ENCODE measurements at places on chromosomes 1 and 21.

DNA sequence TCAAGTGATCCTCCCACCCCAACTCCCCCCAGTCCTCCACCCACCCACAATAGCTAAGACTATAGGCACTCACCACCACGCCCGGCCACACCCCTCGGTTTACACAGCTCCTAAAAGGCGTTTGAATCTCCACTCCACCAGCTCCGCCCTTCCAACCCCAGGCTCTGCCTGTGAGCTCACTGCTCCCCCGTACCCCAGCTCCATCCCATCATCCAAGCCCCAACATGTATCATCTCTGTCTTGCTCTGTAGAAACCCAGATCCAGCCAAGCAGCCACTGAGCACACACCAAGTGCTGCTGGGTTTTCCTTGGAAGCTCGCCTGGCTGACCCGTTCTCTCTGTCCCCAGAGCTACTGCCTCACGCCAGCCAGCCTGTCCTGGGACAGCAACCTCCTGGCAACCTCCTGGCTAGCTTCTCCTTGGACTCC lies 12.0 kb upstream of the S100A2 start:
- DNase-seq: no peak

DNA sequence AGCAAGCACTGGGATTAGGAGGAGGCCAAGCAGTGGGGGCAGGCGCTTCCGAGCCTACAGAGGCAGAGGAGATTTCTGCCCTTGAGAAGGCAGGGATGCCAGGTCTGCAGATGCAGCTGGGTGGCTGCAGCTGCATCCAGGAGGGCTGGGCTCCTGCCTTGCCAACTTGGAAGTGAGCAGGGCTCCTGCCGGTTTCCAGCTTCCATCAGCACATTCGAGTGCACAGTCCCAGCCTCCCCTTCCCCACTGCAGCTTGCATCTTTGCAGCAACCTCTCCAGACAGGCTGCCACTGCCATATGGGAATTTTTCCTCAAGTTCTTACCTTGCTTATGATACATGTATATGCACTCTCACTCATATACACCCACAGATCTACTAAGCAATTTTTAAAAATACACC lies 1234.3 kb upstream of the B3GALT2 start:
- DNase-seq: no peak

GRCh38 chr1:94302497-94302896 lies 65.1 kb upstream of the ARHGAP29 start:
- no peak for DNase-seq

DNA sequence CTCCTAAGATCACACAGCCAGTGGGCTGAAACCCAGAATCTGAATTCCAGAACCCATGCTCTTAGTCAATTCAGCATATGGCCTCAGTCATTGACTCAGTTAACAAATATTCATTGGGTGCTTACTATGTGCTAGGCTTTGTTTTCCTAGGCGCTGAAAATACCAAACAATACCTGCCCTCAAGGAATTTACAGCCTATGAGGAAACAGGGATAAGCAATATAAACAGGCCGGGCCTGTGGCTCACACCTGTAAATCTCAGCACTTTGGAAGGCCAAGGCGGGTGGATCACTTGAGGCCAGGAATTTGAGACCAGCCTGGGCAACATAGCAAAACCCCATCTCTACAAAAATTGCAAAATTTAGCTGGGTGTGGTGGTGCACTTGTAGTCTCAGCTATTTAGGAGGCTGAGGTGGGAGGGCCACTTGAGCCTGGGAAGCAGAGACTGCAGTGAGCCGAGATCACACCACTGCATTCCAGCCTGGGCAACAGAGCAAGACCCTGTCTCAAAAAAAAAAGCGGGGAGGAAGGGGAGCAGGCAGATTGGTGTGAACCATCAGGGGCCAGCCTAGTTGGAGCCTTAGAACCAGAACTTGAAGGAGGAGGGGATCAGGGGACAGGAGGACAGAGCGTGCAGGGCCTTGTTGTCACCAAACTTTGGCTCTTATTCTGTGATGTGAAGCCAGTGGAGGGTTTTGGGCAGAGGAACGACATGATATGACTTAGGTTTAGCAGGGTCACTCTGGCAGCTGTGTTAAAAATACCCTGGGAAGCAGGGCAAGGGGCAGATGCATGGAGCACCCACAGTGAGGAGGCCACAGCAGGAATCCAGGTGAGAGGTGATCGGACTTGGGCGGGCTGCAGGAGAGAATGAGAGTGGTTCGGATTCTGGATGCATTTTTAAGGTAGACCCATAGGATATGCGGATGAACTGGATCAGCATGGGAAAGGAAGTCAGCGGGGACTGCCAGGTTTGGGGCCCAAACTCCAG lies 5.8 kb downstream of the TINAGL1 start:
- DNase-seq: no peak

DNA sequence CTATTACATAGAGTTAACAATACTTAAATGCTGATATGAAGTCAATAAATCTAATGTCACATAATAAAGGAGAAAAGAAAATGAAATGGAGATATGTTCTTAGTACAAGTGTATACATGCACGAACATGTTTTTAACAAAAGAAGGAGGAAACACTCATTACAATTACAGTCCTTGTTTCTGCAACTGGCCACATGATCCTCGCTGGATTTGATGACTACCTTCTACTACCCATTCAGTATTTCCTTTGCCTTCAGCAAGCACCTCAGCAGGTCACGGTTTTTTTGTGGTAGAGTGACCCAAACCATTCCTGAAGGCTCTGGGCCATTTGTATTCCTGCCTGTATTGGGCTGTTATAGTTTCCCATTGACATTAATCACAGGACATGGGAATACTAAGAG lies 172.8 kb upstream of the CXADR start:
- no peak for DNase-seq

GRCh38 chr1:57167997-57168396 lies 202.2 kb upstream of the C8B start:
- DNase-seq: no peak

GRCh38 chr1:62142496-62142895 lies 52.2 kb upstream of the L1TD1 start:
- DNase-seq: no peak

- no peak for DNase-seq
Measured at GRCh38 chr1:216028631-216029030, 394.6 kb downstream of the USH2A start.

DNA sequence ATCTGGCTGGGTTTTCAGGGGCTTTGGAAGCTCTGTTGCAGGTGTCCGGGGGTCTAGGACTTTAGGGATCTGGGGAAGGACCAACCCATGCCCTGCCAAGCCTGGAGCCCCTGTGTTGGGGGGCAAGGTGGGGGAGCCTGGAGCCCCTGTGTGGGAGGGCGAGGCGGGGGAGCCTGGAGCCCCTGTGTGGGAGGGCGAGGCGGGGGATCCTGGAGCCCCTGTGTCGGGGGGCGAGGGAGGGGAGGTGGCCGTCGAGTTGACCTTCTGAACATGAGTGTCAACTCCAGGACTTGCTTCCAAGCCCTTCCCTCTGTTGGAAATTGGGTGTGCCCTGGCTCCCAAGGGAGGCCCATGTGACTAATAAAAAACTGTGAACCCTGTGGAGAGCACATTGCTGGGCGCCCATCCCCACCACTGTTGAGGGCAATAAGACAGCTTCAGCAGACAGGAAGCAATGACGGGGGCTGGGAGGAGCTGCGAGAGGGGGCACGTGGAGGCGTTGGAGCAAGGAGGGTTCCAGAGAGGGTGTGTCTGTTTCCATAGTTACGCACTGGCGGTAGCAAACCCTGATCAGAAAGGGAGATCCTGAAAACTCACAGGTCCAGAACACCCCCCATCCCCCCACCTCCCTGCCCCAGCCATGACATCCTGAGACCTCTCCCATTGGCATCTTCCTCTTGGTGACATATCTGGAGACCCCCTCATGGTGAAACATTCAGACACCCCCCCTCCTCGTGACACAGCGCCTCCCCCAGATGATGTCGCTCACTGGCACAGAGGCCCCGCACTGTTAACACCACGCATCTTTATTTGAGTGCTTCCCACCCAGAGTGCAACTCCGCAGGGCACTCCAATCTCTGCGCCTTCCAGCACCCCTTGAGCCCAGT lies 8.4 kb downstream of the MYBPH start:
- DNase-seq: no peak

DNA sequence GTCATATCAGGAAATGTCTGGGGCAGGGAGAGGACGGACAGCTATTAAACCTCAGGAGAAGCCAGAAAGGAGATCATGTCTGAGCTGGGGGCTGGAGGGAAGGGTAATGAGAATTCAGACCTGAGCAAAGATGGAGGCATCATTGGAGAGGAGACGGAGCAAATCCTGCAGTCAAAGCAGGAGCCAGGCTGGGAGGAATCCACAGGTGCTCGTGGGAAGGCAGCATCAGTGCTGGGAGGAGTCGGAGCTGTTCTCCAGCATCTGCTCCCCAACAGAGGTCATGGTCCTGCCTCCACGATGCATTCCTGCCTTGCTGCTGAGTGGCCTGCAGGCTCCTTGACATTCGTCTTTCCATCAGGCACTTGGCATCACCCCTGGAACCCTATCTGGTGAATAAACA lies 148.3 kb upstream of the RAB4A start:
- DNase-seq: no peak

DNA sequence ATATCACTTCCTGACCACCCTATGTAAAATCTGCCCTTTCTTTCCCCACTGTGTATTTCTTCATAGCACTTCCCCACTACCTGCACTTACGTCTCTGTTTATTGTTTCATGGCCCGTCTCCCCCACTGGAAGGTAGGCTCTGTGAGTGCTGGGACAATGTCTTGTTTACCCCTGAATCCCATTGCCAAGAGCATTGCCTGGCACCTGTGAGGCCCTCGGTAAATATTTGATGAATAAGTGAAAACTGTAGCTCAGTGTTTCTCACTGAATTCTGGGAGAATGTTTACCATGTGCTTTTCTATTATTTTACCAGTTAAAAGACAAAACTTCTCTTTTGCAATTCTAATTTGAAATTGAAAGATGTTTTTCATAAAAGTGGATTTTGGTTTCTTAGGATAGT lies 11.8 kb downstream of the NFASC start:
- DNase-seq: no peak
